ENCODE measurements at places on chromosomes 1 and 21.

DNA sequence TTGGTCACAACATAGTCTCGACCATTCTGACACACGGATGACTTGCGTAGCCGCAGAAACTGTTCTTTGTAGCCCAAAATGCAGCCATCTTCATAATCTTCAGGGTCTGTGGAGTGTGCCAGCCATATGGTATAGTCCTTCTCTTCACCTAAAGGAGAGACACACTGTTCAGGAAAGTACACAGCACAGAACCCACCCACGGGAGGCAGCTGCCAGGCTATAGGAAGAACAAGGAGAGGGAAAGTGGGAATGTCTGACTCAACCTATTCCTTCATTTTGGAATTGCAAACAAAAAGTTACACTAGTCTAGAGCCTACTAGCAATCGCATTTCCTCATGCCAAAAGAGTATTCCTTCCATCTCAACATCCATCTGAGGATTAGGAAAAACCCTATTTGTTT lies 16.2 kb upstream of the MYBPHL start:
- no peak for DNase-seq

- DNase-seq, result no peak
Observed at GRCh38 chr1:228989176-228989575, 253.9 kb downstream of the RHOU start.

GRCh38 chr1:226436472-226436854 lies 28.6 kb upstream of the PARP1 start:
- DNase-seq, result no peak

DNA sequence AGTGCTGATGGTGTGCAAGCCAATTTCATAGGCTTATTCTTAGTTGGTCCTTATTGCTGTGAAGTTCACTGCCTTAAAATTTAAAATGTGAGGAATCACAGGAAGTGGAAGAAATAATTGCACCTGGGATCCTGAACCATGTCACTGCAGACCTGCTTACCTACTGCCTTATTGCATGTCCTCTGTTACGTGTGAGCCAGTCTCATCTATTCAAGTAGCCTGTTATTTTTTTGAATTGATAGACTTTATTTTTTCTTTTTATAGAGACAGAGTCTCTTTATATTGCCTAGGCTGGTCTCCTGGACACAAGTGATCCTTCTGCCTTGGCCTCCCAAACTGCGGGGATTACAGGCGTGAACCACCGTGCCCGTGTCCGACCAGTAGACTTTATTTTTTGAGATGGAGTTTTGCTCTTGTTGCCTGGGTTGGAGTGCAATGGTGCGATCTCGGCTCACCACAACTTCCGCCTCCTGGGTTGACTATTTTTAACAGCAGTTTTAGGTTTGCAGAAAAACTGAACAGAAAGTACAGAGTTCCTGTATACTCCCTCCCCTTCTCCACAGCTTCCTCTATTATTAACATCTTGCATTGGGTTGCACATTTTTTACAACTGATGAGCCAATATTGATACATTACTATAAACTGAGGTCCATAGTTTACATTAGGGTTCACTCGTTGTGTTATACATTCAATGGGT lies 14.0 kb upstream of the DISC1 start:
- peak; percentile 86 for DNase-seq

- no peak for DNase-seq
Observed at GRCh38 chr1:227785094-227785804, 30.2 kb upstream of the PRSS38 start.

DNA sequence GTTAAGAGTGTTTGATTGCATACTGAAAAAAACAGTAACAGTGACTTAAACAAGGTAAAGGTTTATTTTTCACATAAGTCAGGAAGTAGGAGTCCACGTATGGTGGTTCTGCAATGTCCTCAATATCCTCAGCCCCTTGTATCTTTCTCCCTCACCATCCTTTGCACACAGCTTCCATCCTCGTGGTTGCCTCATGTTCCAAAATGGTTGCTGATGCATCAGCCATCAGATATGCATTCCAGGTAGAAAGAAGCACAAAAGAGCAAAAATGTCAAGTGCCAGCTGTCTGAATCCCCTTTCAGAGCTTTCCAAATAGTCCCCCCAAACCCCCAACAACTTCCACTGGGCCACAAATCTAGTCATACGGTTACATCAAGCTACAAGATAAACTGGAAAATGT lies 138.1 kb downstream of the SYF2 start:
- DNase-seq, result no peak

DNA sequence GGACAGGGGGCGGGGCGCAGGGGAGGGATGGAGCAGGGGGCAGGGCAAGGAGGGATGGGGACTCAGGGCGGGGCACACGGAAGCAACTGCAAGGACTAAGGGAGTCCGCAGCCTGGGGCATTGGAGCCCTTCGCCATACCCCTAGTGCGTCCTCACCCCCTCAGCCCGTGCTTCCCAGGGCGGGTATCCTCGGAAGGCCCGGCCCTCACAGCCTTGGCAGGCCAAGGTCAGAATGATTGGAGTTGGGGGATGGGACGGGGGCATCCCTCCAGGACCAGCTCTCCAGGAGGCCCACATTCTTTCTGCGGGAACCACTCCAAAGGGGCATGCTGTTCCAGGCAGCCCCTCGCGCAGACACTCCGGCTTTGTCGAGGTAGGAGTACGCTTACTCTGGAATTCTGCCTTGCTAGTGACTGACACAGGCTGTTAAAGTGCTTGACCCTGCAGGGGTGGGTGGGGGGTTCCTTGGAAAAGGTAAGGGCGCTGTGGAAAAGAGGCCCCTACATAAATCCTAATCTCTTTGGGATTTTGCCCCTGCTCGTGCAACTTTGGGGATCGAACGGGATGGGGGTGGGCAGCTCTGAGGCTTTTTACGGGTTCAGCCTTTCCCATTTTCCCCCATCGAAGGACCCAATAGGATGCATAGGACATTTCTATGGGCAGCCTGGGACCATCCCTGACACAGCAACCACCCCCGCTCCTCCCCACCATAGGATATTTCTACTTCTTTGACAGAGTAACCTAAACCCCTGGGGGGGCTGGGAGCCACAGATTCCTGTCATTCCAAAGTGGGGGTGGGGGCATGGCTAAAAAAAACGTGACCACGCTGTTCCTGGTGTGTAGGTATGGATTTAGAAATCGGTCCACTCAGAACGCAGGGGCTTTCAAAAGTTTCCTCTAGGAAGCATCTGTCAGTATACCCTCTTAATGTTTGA lies 738 bp upstream of the TRIM11 start:
- no peak for DNase-seq

DNA sequence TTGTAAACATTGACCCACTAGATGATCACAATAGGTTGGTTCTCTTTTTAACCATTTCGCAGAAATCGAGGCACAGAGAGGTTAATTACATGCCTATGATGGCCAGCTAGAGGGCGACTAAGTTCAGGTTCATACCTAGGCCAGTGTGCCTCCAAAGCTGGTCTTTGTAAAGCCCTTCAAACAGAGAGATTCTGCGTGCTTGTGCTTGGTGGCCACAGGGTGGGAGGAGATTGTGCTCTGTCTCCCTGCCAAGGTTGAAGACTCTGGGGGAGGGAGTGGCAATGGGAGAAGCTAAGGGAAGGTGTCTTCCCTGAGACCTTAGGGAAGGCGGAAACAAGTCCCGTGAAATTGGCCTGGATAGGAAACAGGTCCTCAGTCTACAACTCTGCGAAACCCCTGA lies 59.1 kb upstream of the RBM15 start:
- no peak for DNase-seq

GRCh38 chr1:50438945-50439344 lies 15.7 kb upstream of the DMRTA2 start:
- DNase-seq, result no peak

DNA sequence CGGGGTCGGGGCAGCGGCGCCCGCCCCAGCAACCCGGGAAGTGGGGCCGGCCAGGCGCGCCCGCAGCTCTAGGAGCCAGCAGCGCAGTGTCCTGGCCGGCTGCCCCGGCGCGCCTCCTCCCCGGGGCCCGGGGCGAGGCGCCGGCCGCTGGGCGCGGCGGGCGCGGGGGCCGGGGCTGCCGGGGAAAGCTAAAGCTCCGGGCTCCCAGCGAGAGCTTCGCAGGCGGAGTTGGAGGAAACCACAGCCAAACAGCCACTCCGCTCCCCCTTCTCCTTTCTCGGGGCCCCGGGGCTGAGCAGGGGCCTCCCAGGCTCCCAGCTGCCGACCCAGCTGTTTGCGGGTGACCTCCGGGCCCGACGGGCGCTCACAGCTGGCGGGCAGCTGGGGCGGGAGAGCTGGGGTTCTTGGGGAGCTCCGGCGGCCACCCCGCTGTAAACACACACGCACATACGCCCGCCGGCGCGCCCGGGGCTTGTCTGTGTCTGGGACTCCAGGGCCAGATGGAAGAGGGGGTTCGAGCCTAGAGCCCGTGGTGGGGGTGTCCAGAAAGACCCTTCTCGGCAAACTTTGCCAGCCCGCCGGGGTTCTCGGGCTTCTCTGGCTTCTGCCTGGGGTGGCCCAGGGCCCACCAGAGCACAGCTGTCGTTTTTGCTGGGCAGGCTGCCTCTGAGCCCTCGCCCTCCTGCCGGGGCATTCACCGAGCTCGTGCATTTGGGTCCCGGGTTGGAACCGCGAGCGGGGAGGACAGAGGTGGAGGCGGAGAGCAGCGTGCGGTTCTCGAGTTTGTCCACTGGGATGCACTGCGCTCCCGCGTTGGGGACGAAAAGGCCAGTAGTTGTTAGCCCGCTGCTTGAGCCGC lies 1.5 kb downstream of the AJAP1 start:
- no peak for DNase-seq

DNA sequence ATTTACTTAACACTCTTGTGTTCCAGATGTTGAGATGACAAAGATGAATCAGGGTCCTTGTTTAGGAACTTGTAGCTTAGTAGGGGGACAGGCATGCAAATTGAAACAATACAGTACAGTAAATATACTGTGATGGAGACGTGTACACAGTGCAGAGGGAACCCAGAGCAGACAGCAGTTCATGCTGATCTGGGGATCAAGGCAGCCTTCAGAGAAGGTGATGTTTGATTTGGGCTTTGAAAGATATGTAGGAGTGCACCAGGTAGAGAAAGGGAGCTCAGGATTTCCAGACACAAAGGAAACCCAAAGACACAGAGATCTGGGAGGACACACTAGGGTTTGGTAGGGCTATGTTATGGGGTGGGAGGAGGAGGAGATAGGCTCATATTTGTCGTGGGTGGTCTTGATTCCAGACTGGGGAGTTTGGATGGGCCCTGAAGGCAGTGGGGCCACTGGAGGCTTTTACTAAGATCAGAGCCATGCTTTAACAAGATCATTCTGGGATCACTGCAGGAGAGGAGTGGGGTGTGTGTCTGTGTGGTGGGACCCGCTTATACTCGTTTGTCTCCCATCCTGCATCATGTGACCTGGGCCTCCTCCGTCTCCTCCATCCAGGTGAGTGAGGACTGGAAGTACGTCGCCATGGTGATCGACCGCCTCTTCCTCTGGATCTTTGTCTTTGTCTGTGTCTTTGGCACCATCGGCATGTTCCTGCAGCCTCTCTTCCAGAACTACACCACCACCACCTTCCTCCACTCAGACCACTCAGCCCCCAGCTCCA lies 7.8 kb downstream of the CHRNB2 start:
- DNase-seq, result no peak

DNA sequence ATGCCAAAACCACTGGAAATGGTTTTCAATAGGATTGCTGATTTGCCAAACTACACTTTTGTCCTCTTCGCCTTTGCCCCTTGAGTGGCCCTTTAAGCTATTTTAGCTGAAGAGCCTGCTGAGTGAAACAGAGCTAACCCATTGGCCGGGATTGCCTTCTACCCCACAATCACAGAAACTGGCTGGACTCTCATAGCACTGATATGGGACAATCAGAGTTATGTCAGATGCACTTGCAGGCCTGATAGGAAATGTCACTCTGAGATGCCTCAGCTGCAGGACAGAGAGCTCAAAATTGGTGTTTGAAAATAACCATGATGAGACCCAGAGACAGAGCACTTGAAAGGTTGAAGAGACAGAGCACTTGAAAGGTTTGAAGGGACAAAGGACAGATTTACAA lies 354.4 kb downstream of the BRINP2 start:
- DNase-seq, result no peak

GRCh38 chr1:188170411-188170810 lies 1341.7 kb downstream of the PLA2G4A start:
- DNase-seq, result no peak

DNA sequence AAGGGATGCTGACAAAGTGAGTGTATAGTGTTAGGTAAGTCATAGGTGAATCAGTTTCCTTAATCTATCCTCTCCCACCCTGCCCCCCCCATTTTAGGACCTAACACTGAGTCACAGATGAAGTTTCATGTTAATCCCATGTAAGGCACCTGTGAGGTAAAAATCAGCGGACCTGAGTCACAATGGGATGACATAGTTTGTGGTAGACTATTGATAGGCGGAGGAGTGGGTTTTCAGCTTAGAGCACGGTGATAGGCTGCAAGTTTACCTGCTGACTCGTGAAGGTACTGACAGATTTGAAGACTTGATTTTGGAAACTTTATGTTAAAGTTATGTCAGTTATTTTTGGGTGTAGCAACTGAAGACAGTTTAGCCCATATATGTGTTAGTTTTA lies 1.7 kb downstream of the TOR1AIP1 start:
- DNase-seq, result peak; percentile 61

GRCh38 chr1:232589812-232590743 lies 39.9 kb downstream of the SIPA1L2 start:
- no peak for DNase-seq
